ENCODE measurements at places on chromosomes 2 and 18.

- DNase-seq: peak; percentile 10
Observed at GRCh38 chr2:232327105-232328031, 51.2 kb upstream of the ALPP start.

DNA sequence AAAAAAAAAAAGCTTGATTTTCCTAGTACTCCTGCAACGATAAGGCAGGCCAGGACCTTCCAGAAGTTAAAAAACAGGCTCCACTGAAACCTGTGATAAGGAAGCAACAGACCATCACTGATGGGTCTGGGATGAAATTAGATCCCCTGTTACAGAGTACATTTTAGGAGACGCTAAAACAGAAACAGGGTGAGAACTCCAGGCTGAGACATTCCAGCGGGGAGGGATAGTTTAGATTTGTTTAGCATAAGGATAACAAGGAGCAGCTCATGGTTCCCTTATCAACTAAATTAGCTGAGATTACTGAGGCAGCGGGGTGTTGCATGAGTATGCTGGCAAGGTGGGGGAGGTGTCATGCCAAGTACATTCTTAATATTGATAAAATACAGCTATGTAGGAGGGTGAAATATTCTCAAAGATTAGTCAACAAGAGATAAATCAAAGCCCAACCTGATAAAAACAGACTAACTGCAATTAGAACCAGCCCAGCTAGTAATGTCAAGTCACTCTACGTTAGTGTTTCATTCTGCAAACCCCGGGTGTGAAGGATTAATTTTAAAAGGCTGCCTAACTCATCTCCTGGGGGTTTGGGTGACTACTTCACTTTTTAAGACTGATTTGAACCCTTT, 75.0 kb upstream of the BZW1 start:
- DNase-seq: no peak

DNA sequence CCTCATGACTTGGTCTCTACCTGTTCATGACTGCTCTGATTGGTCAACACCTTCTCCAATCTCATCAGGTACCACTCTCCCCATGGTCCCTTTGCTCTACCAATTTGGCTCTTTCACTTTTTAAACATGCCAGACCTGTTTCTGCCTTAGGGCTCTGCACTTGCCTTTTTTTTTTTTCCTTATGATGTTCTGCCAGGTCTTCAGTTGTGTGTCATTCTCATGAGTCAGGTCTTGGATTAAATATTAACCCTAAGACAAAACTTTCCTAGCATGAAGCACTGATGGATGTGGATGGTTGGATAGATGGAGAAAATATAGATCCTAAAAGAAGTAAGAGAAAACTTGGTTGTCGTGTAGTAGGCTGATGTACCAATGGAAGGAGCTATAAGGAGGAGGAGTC, 219.3 kb downstream of the TTC32 start:
- no peak for DNase-seq

DNA sequence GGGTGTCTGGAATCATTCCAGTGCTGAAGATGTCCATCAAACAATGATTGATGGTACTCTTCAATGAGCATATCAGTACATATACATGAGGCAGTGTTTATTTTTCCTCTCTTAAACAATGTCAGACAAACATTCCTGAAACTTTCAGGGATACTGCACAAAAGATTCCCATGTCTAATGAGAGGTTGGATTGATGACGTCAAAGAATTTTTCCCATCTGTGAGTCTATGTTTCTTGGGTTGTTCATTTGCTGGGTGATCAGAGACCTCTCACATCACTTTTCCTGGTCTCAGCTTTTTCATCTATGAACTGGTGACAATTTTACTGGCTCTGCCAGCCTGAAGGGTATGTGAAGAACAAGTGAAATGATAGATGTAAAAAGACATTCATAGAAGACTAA, 325.5 kb downstream of the EN1 start:
- no peak for DNase-seq

GRCh38 chr2:234843411-234843810, 108.4 kb upstream of the SH3BP4 start:
- DNase-seq: no peak

DNA sequence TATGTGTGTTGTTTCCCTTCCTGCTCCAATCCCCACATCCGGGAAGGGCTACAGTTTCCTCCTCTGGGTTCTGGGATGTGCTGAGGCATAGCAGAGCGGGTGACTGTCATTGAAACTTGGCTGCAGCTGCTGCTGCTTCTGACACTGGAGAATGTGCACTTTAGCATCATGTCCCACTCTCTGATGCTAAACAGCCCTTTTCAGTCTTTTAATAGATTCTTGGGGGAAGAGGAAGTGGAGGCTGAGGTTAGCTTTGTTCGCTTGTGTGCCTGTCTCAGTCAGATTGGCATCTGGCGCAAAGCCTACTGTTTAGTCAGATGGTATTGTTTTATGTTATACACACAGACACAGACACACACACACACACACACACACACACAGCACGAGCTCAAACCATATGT, 136.5 kb upstream of the RND3 start:
- DNase-seq: no peak

DNA sequence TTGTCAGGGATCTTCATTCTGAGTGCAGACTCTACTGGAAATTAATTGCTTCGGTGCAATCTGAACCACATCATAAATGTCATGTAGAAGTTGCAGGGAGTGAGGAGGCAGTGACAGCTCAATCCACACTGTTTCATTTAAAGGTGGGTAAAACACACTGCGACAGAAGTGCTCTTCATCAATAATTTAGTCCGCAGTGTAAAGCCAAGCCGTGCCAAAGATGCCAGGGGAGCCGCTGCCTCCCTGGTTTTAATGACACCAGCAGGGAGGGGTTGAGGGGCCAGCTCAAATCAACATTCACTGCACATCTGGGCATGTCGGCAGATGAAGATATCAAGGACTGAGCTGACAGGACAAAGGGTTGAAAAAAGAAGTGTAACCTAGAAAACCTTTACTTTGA, 305.7 kb upstream of the VRK2 start:
- DNase-seq: no peak

GRCh38 chr2:112055730-112056625, 909 bp downstream of the TMEM87B start:
- peak; percentile 40 for DNase-seq

- no peak for DNase-seq
Observed at GRCh38 chr18:45671321-45671720, 52.7 kb upstream of the SLC14A1 start.

DNA sequence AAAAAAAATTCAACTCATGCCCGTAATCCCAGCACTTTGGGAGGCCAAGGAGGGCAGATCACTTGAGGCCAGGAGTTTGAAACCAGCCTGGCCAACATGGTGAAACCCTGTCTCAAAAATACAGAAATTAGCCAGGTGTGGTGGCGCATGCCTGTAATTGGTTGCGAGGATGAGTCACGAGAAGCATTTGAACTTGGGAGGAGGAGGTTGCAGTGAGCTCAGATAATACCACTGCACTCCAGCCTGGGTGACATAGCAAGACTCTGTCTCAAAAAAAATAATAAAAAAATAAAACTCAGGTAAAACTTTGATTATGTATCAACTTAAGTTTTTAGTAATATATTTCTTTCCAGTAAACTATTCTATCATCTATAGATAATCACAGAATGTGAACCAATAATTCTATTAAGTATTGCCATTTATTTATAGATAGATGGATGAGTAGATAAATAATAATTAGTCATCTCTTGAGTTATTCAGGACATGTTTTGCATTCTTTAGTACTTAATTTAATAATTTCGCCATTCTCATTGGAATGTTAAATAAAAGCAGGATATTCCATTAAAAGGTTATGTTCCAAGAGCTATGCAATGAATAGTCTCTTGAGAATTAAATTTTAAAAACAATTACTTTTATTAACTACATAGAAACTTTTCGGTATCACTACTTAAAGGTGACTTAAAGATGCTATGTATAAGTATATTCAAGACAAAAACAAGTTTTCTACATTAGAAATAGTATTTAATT, 48.7 kb downstream of the WDPCP start:
- no peak for DNase-seq

DNA sequence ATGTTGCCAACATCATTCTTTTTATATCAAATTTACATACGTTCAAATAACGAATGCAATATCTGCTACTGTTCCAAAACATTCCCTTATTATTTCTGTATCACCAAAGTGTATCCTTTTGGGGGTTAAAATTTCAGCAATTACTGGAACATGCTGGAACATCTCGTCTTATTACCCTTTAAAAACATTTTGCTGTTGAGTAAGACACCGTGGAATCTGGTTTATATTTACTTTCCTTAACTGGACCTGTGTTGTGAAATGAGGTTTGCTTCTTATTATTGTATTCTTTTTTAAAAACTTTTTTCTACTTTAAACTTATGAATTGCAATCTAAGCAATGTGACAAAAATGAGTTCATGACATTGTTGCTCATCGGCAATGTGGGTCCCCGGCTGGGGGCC, 87.4 kb upstream of the PTPRM start:
- DNase-seq: no peak

DNA sequence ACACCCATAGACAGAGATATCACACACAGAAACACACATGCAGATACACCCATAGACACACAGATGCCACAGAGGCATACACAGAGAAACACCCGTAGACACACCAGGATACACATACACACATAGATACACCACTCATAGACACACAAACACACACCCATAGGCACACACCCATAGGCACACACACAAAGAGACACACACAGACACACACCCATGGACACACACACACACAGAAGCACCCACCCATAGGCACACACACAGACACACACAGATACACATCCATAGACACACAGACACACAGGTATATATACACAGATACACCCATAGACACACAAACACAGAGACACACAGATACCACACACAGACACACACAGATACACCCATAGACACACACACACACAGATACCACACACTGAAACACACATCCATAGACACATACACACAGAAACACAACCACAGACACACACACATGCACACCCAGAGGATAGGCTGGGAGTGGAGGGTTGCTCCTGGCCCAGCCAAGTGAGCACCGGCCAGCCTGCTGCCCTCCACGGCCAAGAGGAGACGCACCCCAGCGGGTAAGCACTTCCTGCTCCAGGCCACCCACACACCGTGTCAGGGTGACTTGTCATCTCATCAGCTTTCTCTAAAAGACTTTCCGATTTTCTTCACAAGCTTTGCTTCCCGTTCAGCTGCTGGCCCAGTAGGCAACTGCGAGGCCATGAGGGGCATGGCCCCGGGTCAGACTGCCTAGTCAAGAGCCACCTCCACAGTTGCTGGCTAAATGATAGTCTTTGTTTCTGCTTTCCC, 14.1 kb upstream of the CNNM3 start:
- no peak for DNase-seq

DNA sequence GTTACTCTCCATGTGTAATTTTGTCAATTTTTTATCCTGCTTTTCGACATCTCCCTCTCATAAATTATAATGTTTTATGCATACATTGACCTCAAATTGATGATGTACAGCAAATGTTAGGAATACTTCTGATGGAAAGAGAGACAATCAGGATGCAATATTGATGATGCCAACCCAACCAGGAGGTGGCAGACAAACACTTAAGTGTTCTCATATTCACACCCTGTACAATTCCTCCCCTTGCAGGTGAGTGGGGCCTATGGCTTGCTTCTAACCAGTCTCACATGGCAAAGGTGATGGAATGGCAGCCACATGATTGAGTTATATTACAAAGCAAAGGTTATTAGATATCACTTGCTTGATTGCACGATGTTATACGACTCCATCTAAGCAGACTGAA, 594.3 kb upstream of the REG3G start:
- DNase-seq: no peak

- DNase-seq: no peak
Observed at GRCh38 chr2:219542931-219543595, 546 bp downstream of the CHPF start.

GRCh38 chr18:10453806-10454680, at the start of gene APCDD1:
Gene APCDD1 (plus strand): TSS chr18:10454635. CDS start chr18:10454982, 347 bp downstream.
- DNase-seq: no peak

- DNase-seq: no peak
Observed at GRCh38 chr2:187034434-187034833, 185.5 kb upstream of the ZSWIM2 start.

DNA sequence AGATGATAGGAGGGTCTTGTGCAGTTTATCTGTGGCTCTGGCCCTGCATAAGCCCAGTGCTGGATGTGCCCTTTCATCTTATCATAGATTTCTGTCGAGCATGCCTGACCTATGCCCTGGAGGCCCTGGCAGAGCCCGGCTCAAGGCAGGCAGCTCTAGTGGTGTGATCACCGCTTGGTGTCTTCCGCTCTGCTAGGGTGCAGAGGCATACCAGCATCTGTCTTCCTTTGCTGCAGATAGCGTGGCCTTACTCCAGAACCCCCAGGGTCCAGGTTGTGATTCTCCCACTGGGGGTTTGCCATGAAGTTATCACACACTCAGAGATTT, 13.7 kb upstream of the TRAF3IP1 start:
- DNase-seq: no peak

DNA sequence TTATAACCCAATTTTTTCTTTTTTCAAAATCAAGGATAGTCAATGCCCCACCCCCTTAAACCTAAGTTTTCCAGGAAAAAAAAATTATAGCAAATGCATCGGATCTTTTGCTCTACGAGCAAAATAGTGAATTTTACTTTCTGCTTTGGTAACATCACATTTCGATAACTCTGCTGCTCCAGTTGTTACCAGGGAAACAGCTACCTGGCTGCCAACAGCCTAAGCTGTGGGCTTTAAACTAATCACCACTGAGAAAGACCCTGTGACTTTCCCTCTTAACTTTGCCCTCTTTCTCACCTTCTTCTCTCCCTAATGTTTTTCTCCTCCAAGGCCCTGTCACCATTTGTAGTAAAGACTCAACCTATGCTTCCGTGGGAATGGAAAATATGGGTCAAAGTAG, 145.5 kb downstream of the ABCA12 start:
- no peak for DNase-seq

GRCh38 chr18:48358868-48359267, 50.3 kb downstream of the ZBTB7C start:
- no peak for DNase-seq

DNA sequence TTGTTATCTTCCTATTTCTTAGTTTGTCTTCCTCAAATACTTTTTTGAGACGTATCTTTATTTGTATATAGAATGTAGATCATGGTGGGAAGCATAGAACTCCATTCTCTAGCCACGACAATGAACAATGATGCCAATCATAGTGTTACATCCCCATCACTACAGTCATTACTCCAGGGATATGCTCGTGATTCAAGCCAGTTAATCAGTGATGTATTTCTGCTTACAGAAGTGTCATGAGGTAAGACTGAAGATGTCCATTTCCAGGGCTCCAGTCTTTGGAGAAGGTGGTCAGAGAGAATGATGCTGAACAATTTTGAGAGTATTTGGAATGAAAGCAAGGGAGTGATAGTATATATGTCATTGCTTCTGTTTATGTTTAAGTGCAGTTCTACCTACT, 777.2 kb upstream of the TMEFF2 start:
- no peak for DNase-seq

- no peak for DNase-seq
Observed at GRCh38 chr2:199315299-199316179, 142.2 kb downstream of the SATB2 start.

GRCh38 chr2:40332191-40332826, 119.6 kb downstream of the SLC8A1 start:
- no peak for DNase-seq

DNA sequence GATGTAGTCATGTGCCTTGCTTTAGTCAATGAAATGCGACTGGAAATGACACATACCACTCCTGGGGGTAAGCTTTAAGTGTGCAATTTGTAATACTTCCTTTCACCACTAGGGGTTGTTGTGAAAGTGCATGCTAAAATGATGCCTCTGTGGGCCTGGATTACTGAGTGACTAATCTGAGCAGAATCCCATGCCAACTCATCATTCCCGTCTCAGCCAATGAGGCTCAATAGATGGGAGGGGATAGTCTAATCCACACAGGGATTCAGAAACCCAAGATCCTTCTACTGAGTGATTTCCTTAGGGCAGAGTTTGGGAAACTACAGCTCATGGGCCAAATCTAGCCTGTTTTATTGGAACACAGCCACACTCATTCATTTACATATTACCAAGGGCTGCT, 54.0 kb downstream of the HRH4 start:
- no peak for DNase-seq

All from NCI-H2029 (cell line).